ENCODE measurements at places on chromosomes 3 and 15.

GRCh38 chr3:153242896-153243295, 80.9 kb downstream of the RAP2B start:
- no peak for DNase-seq

DNA sequence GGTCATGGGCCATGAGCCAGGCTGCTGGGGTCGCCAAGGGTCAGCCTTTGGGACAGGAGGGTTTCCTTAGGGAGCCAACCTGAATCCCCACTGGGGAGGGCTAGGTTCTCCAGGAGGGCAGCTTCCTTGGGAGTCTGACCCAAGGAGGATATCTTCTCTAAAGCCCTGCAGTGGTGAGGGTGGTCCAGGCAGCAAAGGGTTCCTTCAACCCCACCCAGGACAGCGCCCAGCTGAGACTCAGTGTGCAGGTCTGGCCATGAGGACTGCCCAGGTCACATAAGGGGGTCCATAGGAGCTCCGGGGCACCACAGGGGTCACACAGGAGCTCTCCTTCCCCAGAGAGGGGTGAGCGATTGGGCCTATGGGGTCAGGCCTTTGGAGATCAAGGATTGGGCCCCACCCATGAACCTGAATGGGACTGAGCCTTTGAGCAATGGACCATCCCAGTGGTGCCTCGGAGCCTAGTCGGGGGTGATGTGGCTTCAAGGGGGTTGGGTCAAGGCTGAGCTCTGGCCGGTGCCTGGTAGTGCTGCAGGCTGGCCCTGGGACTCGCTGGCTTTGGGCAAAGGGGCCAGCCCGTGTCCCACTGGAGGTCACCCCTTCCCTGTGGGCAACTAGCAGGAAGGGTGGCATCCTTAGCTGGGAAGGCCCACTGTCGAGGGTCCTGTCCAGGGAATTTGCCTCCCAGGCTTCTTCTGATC, 216.5 kb downstream of the SNRPN start:
- no peak for DNase-seq

DNA sequence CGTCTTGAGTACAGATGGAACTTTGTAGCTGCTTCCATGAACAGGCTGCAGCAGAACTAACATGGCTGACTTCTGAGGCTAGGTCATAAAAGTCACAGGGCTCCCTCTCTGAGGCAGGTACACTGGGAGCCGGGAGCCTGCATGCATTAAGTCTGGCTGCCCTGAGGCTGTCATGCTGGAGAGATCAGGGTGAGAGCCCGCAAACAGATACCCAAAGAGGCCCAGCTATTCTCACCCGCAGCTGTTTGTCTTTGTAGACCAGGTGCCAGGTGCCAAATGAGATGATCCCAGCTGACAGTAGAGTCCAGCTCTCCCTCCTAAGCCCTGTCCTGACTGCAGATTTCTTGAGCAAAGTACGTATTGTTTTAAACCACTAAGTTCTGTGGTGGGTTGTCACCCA, 8.6 kb upstream of the SLCO3A1 start:
- no peak for DNase-seq

GRCh38 chr15:95868970-95869369, 461.5 kb upstream of the NR2F2 start:
- no peak for DNase-seq

GRCh38 chr3:175267561-175267960, 408.4 kb downstream of the NAALADL2 start:
- DNase-seq = no peak

DNA sequence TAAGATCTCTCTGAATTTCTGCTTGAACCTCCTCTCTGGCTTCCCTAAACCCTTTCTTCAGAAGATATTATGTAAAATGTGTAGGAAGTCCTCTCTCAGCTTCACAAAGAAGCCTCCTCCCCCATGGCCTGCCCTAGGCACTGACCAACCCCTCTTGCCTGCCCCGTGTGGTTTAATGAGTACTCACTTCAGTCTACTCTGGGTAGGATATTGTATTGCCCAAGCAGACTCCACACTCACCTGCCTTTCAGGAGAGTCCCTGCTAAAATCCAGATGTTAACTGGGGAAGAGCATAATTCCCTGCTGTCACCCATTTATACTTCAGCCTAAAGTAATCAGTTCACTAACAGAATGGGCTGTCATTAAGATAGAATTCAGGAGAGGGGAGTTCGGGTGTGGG, 2.6 kb upstream of the AGBL1 start:
- no peak for DNase-seq

GRCh38 chr3:150114873-150115540, 144.3 kb upstream of the PFN2 start:
- no peak for DNase-seq

- no peak for DNase-seq
Measured at GRCh38 chr3:183437061-183437460, 8.6 kb upstream of the MCF2L2 start.

DNA sequence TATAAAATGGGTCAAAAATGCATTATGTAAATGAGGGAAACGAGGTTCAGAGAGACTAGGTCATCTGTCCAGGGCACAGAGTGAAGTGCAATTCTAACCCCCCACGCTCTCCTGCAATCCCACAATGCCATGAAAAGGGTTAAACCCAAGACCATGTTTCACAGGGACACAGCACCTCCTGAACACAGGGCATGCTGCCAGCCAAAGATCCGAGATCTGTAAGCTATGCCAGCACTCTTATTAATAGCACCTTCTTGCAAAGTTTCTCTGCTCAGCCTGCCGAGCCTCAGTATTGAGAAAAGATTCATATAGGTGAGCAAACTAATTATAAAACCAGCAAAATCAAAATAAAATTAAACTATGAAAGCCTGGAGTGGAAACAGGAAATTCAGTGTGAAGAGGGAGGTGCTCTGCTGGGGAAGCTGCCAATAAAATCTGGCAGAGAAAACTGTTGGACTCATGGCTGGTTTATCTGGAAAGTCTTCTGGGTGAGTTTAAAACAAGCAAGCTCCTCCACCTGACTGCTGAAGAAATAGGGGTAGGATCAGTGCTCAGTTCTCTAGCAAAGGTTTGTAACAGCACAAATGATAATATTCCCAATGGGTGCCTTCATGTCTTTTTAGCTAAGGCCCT, 50.3 kb downstream of the LRIG1 start:
- DNase-seq = no peak

Measured in T-helper 2 cell (primary cell).